A673 (cell line): ENCODE measurements at places on chromosomes 5 and 9. TPM values are rescaled to one million over a fixed set of nuclear protein-coding genes. Genes with fewer than 3 reads are reported as not detected.

DNA sequence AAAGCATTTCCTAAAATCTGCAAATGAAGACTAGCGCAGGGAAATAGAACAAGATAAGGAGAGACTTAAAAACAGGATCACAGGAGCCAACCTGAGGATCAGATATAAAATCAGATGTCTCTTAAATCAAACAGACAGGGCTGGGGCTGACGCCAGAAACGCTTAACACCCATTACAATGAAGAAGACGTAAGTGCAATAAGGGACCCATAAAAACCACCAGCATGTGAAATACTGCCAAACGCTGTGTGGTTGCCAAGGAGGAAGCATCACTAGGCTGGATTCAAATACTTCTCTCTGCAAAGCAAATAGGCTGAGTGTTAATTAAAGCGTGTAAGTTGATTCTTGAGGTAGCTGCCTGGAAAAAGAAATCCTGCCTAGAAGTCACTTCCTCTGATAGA is 74.4 kb upstream of the ATP10B start:
- H3K4me3 ChIP-seq: no peak overlapping the region
- peaks cover 4% of the 10 kb centered on the region for H3K27me3 ChIP-seq
- H3K4me1 ChIP-seq: no peaks in the 10 kb centered on the region
- H3K27ac ChIP-seq: no peak overlapping the region
- H3K36me3 ChIP-seq: no peaks in the 10 kb centered on the region

The TMC1 gene
- total RNA-seq: 0.61 and 0.75 TPM in 2 replicates

The BTNL9 gene
- not detected in 2 replicates for total RNA-seq

DNA sequence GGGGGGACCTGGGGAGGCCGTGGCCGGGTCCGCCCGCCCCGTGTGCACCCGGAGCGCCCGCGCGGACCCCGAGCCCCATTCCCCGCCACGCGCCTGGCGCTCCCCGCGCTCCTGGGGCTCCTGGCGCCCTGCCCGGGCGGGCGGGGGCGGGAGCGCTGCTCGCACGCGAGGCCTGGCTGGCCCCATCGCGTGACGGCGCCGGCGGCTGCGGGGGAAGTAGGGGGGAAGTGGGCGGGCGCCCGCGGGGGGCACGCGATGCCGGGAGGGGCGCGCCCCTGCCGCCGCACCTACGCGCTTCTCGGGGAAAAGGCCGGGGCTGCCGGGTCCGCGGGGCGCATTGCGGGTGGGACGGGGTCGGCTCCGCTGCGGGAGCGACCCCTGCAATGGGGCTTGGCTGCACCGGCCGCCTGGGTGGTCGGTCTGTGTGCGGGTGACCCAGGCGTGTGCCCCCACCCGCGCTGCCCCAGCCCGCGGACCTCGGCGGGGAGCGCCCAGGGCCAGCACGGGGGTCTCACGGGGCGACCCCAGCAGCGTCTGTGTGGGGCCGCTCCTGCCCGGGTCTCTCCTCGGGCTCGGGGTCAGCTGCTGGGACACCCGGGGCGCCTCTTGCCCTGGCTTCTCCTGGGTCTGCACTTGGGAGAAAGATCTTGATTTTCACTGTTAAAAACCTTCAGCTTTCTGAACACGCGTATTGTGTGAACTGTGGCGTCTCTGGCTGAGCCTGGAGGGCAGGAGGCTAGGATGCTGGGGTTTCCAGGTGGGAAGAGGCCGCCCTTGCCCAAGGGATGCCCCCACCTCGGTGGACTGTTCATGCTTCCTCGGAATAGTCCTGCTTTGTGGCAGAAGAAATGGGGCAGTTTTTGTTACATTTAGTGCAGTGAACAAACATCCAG is 52.4 kb downstream of the AHRR start:
- H3K4me3 ChIP-seq: peak overlapping the region; percentile 43
- peak; percentile 82 for DNase-seq
- H3K4me1 ChIP-seq: peaks cover 37% of the 10 kb centered on the region
- H3K27me3 ChIP-seq: no peaks in the 10 kb centered on the region
- H3K27ac ChIP-seq: peak overlapping the region; percentile 72

- H3K4me3 ChIP-seq: no peak overlapping the region
- H3K27ac ChIP-seq: no peak overlapping the region
- H3K36me3 ChIP-seq: no peaks in the 10 kb centered on the region
- H3K4me1 ChIP-seq: no peaks in the 10 kb centered on the region
Observed at GRCh38 chr9:132048201-132048600, 31.5 kb downstream of the MED27 start.

The LRRC70 gene
- 1.8 and 2.0 TPM in 2 replicates for total RNA-seq

DNA sequence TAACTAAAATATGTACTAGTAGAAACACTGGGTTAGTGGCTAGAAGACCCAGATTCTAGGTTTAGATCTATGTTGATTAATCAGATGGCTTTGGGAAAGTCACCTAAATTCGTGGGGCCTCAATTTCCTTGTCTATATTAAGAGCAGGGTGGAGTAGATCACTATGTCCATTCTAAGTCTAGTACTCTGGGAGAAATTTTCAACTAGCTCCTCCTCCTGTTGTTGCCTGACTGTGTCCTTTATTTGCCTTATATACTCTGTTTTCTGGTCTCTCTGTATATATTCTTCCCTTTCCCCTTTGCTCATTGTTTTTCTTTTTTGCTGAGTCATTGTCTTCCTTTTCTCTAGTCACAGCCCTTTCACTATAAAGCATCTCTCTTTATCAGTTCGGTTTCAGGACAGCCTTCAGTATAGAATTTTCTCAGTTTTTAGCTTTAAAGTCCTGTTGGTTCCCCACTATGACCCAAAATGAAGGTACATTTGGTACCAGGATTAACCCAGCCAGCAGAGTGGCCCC is 44.5 kb upstream of the CDH6 start:
- no peak overlapping the region for H3K27ac ChIP-seq
- peaks cover 20% of the 10 kb centered on the region for H3K4me1 ChIP-seq
- H3K27me3 ChIP-seq: no peaks in the 10 kb centered on the region
- DNase-seq: no peak

- peaks cover 60% of the 10 kb centered on the region for H3K4me1 ChIP-seq
- no peak overlapping the region for H3K4me3 ChIP-seq
- no peak for DNase-seq
- no peaks in the 10 kb centered on the region for H3K36me3 ChIP-seq
- H3K27me3 ChIP-seq: no peaks in the 10 kb centered on the region
- H3K27ac ChIP-seq: peak overlapping the region; percentile 2
Observed at GRCh38 chr5:68264024-68264956, 48.7 kb downstream of the PIK3R1 start.

- no peak overlapping the region for H3K27ac ChIP-seq
- DNase-seq: no peak
Observed at GRCh38 chr9:137985637-137986071, 108.1 kb downstream of the CACNA1B start.

The PIP5KL1 gene
- 2.6 and 3.9 TPM in 2 replicates for total RNA-seq

The SLC6A7 gene
- not detected in 2 replicates for total RNA-seq

- no peaks in the 10 kb centered on the region for H3K36me3 ChIP-seq
- no peak overlapping the region for H3K27ac ChIP-seq
- no peaks in the 10 kb centered on the region for H3K27me3 ChIP-seq
- no peak overlapping the region for H3K4me3 ChIP-seq
- H3K4me1 ChIP-seq: no peaks in the 10 kb centered on the region
- peak; percentile 78 for DNase-seq
Observed at GRCh38 chr5:54249210-54250028, 61.0 kb downstream of the ARL15 start.

DNA sequence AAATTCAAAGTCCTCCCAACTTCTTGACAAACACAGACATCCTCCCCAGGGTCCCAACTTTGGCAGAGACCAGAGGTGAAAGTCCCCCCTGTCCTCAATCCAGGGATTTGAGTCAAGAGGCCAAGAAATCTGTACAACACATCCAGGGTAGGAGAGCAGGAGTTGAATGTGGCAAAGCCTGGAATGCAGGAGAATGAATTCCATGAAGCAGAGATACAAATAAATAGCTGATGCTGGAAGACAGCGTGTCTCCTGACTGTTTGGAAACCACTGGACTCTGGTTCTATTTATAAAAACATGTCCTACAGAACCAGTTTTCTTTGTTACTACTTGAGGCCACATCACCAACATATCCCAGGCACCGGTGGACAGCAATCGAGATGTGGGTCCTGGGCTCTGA is 43.7 kb upstream of the SLIT3 start:
- no peaks in the 10 kb centered on the region for H3K4me1 ChIP-seq
- no peak overlapping the region for H3K27ac ChIP-seq
- DNase-seq: no peak
- no peak overlapping the region for H3K4me3 ChIP-seq

DNA sequence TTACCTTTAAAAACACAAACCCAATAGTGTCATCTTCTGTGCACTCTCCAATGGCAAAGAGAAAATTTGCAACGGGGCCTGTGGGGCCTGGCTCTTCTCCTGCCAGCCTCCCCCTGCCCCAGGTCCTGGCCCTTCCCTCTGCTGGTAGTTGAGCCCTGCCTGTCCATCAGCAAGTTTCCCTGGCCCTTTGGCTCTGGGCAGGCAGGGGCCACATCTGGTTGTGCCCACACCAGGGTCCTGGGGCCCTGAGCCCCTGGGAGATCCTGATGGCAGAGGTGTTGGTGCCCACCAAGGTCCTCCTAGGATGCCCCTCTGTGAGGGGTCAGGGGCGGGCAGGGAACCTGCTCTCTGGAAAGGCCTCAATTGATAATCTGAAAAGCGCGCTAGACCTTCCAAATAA is 157.3 kb downstream of the DAB2IP start:
- no peak overlapping the region for H3K4me3 ChIP-seq
- H3K27me3 ChIP-seq: no peaks in the 10 kb centered on the region
- no peak overlapping the region for H3K27ac ChIP-seq
- DNase-seq: no peak
- H3K4me1 ChIP-seq: no peaks in the 10 kb centered on the region

The PGM5 gene
- total RNA-seq: not detected in 2 replicates

- H3K27ac ChIP-seq: no peak overlapping the region
- no peaks in the 10 kb centered on the region for H3K36me3 ChIP-seq
- no peak overlapping the region for H3K4me3 ChIP-seq
- H3K27me3 ChIP-seq: no peaks in the 10 kb centered on the region
Observed at GRCh38 chr5:143685246-143685815, 126.6 kb upstream of the HMHB1 start.

The DMGDH gene
- 0.15 and 0.59 TPM in 2 replicates for total RNA-seq

The GNAQ gene
- total RNA-seq: 68.6 and 69.9 TPM in 2 replicates

GRCh38 chr5:72790186-72790585 is 26.3 kb upstream of the TNPO1 start:
- no peaks in the 10 kb centered on the region for H3K4me1 ChIP-seq
- no peak for DNase-seq
- no peak overlapping the region for H3K4me3 ChIP-seq
- H3K27me3 ChIP-seq: peaks cover 5% of the 10 kb centered on the region

The SLC4A9 gene
- 0.26 TPM in 1 of 2 replicates, not detected in the other for total RNA-seq

DNA sequence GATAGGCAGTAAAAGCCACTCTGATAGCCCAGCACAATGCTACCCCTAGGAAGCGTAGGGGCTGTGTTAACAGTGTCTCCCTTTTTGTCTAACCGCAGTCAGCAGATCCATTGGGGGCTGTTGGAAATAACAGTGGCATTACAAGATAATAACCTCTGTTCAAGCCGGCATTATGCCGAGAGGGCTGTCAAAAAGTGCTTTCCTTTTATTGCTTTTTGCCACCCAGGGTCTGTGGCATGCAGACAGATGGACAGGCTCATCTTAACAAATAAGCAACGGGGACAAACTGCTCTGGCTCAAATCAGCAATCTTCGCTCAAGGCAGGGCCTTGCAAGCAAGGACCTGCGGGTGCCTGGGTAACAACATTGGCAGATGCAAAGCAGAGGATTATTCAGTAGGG is 123.3 kb downstream of the TLR4 start:
- no peak overlapping the region for H3K27ac ChIP-seq
- H3K4me1 ChIP-seq: no peaks in the 10 kb centered on the region
- no peak for DNase-seq
- no peaks in the 10 kb centered on the region for H3K36me3 ChIP-seq
- H3K4me3 ChIP-seq: no peak overlapping the region
- H3K27me3 ChIP-seq: peaks cover 25% of the 10 kb centered on the region

The FAM53C gene
- total RNA-seq: 39.7 and 39.8 TPM in 2 replicates

- DNase-seq: peak; percentile 36
- H3K36me3 ChIP-seq: no peaks in the 10 kb centered on the region
- no peak overlapping the region for H3K4me3 ChIP-seq
- no peak overlapping the region for H3K27ac ChIP-seq
- no peaks in the 10 kb centered on the region for H3K4me1 ChIP-seq
Observed at GRCh38 chr5:124263680-124264491, 482.6 kb downstream of the ZNF608 start.

DNA sequence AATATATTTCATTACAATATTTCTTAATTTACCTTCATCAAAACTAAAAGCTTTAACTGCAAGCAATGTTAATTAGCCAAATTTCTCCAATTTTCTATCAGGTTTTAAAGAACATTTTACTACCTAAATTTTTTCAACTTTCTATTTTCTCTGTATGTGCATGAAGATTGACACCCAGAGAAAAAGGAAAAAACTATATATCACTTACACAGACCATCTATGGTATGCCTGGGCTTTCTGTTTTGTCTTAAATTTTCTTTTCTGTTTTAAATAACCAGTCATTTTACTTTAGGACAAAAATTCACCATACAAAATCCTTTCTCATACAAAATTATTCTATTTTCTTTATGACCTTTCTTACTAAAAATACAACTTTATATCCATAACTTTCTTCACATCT is 13.8 kb upstream of the IL7R start:
- H3K36me3 ChIP-seq: no peaks in the 10 kb centered on the region
- H3K4me3 ChIP-seq: no peak overlapping the region
- H3K27ac ChIP-seq: no peak overlapping the region
- DNase-seq: no peak
- no peaks in the 10 kb centered on the region for H3K27me3 ChIP-seq

DNA sequence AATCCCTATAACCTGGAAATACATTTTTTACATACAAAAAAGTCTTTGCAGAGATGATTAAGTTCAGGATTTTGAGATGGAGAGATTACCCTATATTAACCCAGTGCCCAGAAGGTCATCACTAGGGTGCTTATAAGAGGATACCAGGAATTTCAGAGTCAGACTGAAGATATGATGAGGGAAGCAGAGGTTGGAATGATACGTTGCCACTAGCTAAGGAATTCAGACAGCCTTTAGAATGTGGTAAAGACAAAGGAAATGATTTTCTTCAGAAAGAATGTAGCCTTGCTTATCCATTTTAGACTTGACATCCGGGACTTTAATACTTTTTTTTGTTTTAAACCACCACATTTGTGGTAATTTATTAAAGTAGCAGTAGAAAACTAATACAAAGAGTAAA is 2176.8 kb upstream of the C9orf72 start:
- no peaks in the 10 kb centered on the region for H3K36me3 ChIP-seq
- DNase-seq: peak; percentile 17
- H3K4me1 ChIP-seq: no peaks in the 10 kb centered on the region
- H3K4me3 ChIP-seq: no peak overlapping the region

GRCh38 chr5:19342942-19343341 is 645.1 kb downstream of the CDH18 start:
- no peaks in the 10 kb centered on the region for H3K27me3 ChIP-seq
- no peak for DNase-seq
- no peaks in the 10 kb centered on the region for H3K4me1 ChIP-seq
- H3K27ac ChIP-seq: no peak overlapping the region
- no peaks in the 10 kb centered on the region for H3K36me3 ChIP-seq
- H3K4me3 ChIP-seq: no peak overlapping the region
